ENCODE measurements at places on chromosomes 12 and 14.

GRCh38 chr12:67107751-67108269 lies 161.3 kb upstream of the CAND1 start:
- no peak for DNase-seq

DNA sequence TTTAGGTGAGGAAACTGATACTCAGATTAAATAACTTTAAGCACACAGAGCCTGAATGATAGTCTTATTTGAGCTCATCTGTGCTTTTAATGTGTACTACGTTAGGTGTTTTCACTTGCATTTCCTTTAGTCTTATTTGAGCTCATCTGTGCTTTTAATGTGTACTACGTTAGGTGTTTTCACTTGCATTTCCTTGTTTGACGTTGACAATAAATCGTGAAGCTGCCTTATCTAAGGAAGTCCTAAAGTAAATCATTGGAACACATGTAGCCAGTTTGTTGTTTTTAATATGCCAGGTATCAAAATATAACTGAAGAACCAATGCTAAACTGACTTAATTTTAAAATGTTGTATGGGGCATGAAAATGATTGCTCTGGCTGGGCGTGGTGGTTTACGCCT lies 2.0 kb downstream of the RAP1B start:
- DNase-seq = no peak

DNA sequence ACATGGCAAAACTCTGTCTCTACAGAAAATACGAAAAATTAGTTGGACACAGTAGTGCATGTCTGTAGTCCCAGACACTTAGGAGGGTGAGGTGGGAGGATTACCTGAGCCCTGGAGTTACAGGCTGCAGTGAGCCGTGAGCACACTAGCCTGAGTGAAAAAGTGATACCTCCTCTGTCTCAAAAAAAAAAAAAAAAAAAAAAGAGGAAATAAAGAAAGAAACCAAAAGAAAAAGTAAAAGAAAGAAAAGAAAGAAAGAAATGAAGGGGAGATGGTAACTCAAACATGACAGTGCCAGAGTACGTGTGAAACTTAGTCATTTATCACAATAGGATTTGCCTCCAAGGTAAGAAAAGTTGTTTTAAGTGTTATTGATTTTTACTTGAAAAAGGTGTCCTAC lies 407.0 kb upstream of the MGAT4C start:
- DNase-seq = no peak

GRCh38 chr12:70120970-70121369 lies 122.3 kb upstream of the CNOT2 start:
- DNase-seq = no peak

DNA sequence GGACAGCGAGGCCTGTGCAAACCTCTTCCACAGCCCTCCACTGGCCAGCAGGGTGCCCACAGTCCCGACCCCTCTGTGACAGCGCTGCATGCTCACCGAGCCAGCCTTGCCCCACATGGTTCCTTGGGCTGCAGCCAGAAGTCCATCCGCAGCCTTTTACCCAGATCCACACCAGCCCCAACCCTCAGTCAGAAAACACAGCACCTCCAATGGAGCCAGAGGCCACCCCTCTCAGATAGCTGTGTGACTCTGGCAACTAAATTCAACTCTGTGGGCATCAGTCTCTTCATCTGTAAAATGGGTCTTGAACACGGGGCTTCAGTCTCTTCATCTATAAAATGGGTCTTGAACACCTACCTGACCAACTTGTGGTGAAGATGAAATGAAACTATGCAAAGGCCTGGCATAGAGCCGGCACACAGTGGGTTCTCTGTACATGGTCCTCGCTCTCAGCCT lies 38.0 kb downstream of the NFKBIA start:
- DNase-seq = no peak

GRCh38 chr14:105475269-105476096 lies 862 bp downstream of the CRIP2 start:
- DNase-seq = no peak

- no peak for DNase-seq
These were observed 7.7 kb downstream of the RARG start for GRCh38 chr12:53224061-53224896.

DNA sequence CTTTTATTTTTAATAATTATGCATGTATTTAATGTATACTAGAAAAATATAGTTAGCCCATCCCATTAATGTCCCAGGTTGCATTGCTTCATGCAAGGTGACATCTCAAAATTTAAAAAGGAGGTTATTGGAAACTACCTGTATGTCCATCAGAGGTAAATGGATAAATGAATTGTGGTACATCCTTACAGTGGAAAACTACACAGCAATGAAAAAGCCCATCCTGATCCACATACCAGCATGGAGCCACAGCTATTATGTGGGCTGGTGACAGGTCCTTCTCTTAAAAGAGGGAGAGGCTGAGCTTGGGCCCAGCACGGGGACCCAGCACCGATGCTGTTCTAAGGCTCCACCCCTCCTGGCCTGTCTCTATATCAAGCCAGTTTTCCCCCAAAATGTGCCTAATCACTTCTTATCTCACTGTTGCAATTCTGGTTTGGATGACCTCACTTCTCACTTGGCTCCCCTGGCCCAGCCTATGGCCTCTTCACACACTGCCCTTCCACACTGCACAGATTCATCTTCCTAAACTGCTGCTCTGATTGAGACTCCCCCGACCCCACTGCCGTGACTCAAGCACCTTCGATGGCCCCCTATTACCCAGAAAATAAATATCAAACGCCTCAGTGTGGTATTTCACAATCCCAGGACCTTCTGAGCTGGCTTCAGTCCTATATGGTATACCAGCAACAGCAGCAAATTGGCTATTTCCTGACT lies 97.1 kb upstream of the NCOR2 start:
- DNase-seq = no peak

DNA sequence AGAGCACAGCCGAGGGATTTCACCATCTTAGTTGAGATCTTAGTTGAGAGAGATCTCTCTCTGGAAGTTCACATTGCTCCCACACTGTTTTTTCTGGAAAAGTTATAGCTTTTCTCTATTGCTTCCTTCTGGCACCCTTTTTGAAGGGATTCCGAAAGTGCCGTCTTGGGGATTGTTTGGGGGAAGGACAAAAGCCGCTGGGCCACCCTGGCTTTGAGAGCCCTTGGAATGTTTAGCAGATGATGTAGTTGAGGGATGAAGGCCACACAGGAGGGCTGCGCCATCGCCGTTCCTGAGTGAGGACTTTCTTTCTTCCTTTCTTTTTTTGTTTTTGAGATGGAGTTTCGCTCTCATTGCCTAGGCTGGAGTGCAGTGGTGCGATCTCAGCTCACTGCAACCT lies 17.7 kb downstream of the PLEKHG3 start:
- no peak for DNase-seq
